Thymus (tissue), 14 donors: ENCODE measurements at places on chromosomes 1 and 21. TPM values are rescaled to one million over a fixed set of nuclear protein-coding genes. Genes with fewer than 3 reads are reported as not detected.

Gene DDAH1
- total RNA-seq: 0.99 TPM

DNA sequence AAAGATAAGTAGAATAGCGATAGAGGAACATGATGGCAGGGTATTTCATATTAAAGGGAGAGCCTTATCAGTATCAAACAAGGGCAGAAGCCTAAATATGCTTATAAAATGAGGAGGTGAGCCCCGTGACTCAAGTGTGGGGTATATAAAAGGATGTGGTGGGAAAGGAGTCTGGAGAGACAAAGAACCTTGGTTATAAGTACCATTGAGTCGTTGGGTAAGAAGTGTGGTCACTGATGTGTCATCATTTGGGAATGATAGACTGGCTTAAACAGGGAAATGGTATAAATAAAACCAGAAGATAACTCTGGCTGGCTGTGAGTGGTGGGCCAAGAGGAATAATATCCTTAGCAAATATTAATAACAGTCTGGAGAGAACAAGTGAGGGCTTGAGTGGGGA, 10.9 kb upstream of the CD5L start:
- DNase-seq: no peak

GRCh38 chr1:15261155-15262002, 14.4 kb downstream of the FHAD1 start:
- DNase-seq: no peak

GRCh38 chr21:45596704-45597318, 46.7 kb upstream of the PCBP3 start:
- DNase-seq: peak; percentile 90

DNA sequence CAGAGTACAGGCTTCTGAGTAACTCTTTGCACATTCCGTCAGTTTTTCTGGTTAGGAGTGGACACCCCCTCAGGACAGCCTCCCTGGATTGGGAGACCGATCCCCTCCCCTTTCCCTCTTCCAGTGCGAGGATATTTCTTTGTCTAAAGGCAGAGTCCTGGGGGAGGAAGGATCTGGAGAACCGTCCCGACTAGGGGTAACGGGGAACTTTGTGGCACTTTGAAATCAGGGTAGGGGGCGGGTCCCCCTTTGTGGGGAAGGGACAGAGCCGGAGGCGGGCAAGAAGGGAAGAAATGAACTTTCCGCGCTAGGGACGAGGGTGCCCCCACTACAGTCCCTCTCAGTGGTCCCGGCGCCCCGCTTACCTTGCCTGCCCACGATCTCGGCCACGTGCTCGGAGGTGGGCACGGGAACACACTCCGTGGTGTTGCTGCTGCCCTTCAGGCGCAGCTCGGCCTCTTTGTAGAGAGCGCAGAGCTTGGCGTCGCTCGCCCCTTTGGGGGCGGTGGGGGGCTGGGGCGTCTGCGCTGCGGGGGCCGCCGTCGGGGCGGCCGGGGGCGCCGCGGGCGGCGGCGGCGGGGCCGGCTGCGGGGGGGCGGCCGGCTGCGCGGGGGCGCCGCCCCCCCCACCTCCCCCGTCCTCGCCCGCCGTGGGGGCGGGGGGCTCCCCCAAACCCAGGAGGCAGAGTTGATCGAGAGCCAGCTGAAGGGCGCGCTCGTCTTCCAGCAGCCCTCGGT, 917 bp downstream of the MEX3A start:
- no peak for DNase-seq

- DNase-seq: no peak
These were observed 674 bp downstream of the PPFIA4 start for GRCh38 chr1:203026666-203027663.

DNA sequence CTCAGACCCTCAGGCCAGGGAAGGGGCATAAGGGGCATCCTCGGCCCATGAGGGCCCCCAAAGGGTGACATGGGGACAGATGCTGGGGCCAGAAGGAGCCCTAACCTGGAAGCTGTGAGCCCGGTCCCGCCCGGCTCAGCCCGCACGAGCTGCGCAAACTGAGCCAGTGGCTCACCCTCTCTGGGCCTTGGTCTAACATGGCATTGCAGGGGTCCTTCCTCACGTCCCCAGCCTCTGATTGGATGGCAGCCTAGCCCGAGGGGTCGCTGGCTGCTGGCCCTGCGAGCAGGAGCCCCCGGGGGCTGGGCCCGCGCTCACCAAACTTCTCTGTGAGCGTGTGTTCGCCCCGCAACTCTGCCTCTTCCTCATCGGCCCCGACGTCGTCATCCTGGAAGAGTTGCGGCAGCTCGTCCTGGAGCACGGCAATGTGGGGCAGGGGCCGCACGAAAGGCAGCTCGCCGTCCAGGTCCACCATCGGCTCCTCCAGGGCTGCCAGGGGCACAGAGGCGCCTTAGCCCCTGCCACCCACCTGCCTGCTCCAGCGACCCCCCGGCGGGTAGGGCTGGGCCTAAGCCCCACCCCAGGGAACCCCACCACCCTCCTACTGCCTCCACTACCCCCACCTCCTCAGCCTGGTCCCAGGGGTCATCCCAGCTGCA, 54.4 kb downstream of the ARHGEF16 start:
- no peak for DNase-seq

GRCh38 chr1:15334995-15335394, 74.7 kb upstream of the EFHD2 start:
- DNase-seq: no peak

Gene PRRX1
- total RNA-seq: 17.1 TPM

- no peak for DNase-seq
These were observed 34.2 kb downstream of the SLC19A1 start for GRCh38 chr21:45507888-45508508.

Gene PRCC
- total RNA-seq: 29.1 TPM

Gene PRAMEF26
- not detected for total RNA-seq

- DNase-seq: no peak
These were observed 877.7 kb upstream of the PRMT6 start for GRCh38 chr1:106178791-106179190.

DNA sequence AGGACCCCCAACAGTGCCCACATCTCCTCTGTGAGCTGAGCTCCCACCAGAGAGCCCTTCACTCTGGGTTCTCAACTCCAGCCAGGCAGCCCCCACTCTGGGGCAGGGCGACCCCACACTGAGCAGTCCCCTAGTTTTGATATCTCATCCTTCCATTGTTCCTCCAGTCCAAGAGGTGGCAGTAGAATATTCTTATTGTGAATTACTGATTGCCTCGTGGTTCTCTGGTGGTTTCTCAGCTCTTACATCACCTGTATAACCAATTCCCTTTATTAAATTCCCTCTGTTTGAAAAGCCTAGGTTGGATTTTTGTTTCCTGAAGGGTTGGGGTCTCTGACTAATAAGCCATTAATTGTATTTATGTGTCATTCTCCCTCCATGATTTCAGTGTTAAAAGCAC, 407.5 kb downstream of the SETD4 start:
- DNase-seq: no peak

DNA sequence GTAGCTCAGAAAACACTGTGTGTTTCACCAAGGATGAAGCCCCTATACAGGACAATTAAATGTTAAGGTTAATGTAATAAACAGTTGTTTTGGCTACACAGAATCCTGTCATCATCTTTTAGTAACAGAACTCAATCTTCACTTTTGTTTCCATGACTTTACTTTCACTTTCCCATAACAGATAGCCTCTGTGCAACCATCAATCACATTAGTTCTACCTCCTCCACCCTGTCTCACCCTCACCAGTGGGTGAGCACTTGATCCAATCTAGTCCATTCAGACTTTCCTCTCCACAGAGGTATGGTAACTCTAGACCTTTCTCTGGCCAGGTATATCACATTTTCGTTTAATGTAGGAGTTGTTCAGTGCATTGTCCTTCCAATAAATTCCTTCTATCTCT, 1018.5 kb downstream of the ADGRL2 start:
- no peak for DNase-seq

GRCh38 chr1:167899253-167899681, 14.7 kb downstream of the ADCY10 start:
- no peak for DNase-seq

Gene UQCRHL
- total RNA-seq: 9.0 TPM

DNA sequence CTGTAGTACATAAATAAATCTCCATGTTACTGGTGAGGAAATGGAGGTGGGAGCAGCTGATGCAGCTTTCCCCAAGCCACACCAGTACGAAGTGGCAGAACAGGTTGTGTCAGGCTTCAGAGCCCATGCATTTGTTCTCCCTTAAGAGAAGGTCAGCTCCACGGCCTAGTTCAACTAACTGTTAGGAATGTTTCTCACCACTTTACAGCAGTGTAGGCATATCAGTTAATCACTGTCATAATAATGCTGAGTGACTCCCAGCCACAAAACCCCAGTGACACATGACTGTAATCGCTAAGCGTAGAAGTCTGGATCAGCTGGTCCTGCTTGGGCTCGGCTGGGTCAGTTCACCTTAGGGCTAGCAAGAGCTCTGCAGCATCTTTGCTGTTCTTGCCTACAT, 90.4 kb downstream of the VPS26C start:
- no peak for DNase-seq

- DNase-seq: no peak
These were observed 155.4 kb downstream of the PGBD5 start for GRCh38 chr1:230270559-230271281.

DNA sequence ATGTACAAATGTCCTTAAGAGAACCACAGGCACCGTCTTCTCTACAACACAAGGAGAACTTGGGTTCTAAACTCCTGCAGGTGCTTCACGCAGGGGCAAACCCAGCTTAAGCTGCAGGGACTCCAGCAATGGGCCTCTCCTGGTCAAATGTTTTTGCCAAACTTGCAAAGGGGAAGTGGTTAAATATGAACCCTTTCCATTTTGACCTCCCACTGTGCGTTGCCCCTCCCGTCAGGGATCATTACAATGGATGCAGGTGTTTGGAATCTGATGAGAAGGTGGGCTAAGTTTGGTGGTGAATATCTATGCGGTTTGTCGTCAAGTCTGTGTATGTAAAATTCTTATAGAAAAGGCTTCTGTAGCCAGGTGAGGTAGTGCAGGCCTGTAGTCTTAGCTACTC, 29.1 kb upstream of the SLC25A33 start:
- DNase-seq: no peak

Gene FAM110D
- 0.38 TPM for total RNA-seq

- peak; percentile 29 for DNase-seq
These were observed at the start of gene DOCK7 for GRCh38 chr1:62687903-62688686. TSS of gene DOCK7 (minus strand) at chr1:62688386. CDS start at chr1:62688264, 122 bp downstream.

DNA sequence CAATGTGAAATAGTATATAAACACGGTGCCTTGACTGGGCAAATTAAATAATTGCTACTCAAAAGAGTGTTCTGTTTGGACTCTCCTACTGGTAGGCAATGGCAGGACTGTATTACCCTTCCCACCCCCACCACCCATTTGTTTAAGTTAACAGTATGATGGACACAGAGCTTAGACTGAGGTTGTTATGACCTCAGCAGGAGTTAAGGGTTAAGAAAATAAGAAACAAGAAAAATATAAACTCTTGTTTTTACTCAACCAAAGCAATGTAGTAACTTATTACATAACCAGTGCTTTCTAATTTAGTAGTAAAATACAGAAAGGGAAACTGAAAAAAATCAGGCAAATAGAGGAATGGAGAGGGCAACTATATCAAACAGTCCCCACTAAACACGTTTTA, 19.9 kb upstream of the SERPINC1 start:
- no peak for DNase-seq

DNA sequence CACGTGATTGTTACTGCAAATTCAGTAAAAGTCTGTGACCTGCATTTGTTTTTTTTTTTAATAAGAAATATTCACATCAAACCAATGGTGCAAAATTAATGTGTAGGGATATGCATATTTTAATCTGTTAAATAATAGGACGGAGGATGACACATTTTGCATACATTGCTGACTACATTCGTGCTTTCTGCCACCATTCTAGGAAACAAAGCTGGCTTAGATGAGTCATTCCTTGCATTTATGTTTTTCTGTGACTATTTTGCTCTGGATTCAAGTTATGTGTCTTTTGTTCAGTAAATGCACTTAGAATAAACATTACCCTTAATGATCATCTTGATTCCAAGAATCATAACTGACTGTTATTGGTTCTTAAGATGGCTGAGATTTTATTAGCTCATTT, 23.9 kb upstream of the CYYR1 start:
- DNase-seq: no peak

- no peak for DNase-seq
These were observed 6.8 kb upstream of the NFYC start for GRCh38 chr1:40684669-40685068.

Gene SLC44A5
- 0.05 TPM for total RNA-seq

Gene GALNT2
- 42.5 TPM for total RNA-seq

DNA sequence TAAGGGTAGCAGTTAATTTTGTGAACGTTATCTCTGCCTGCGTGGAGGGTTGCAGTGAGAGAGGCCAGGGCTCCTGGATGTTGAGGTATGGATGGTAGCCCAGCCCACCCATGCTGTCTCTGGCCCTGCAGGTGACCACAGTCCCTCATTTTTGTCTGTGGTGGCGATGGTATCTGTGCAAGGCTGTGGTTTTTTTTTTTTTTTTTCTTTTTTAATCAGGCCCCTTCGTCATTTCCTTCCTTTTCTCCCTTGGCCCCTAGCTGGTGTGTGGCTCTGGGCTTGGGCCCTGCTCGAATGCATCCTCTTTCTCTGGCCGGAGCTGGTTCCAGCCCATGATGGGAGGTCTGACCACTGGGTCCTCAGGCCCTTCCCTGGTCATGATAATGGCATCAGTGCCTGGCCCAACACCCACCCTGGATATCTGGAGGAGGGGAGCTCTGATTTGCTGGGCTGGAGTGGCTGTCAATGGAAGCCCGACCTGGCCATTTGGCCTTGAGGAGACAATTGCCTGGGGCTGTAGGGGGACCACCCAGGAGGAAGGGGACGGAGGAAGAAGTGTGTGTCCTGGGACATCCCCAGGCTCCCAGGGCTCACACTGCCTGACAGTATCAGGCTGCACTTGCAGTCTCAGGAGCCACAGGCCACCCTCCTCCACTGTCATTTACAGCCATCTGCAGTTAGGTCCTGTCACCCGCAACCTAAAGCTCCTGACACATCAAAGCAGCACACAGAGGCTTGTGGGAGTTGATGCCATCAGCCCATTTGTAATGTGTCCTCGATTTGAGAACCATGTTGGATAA, 8.1 kb upstream of the RNF187 start:
- no peak for DNase-seq

DNA sequence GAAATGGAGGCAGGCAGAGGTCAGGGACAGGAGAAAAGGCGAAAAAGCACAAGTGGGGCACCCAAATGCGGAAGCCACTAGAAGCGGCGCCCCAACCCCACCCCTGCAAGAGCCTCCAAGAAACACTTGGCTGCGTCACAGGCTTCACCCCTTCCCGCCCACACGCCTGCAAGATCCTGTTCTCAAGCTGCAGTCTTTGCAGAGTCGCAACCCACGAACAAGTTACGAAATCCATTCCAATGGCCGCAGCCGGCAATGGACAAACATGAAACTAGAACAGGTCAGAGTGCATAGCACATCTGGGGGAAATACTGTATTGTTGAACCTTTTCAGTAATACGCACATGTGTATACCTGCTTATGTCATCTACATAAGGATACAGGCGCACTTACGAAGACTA, 103.6 kb downstream of the PSMG1 start:
- DNase-seq: no peak

DNA sequence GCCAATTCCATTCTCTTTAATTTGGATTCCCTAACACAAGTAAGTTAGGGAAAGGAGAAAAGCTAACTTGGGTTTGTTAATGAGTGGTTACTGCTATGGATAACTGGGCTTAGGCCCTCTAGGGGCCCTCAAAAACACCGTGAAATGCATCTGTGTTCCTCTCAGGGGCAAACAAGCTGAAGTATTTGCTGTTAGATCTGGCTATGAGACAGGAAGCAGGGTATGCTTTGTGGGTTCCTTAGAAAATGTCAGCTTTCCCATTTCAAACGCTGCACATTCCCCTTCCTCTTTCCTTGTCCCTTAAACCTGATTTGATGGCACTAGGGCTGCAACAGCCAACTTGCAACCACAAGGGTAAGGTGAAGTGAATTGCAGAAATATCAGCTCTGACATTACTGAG, 5.7 kb upstream of the CAP1 start:
- peak; percentile 60 for DNase-seq
